Thoracic aorta (tissue), 2 donors: ENCODE measurements at places on chromosomes 6 and 20. TPM values are rescaled to one million over a fixed set of nuclear protein-coding genes. Genes with fewer than 3 reads are reported as not detected.

The DEFB115 gene
- not detected for total RNA-seq

DNA sequence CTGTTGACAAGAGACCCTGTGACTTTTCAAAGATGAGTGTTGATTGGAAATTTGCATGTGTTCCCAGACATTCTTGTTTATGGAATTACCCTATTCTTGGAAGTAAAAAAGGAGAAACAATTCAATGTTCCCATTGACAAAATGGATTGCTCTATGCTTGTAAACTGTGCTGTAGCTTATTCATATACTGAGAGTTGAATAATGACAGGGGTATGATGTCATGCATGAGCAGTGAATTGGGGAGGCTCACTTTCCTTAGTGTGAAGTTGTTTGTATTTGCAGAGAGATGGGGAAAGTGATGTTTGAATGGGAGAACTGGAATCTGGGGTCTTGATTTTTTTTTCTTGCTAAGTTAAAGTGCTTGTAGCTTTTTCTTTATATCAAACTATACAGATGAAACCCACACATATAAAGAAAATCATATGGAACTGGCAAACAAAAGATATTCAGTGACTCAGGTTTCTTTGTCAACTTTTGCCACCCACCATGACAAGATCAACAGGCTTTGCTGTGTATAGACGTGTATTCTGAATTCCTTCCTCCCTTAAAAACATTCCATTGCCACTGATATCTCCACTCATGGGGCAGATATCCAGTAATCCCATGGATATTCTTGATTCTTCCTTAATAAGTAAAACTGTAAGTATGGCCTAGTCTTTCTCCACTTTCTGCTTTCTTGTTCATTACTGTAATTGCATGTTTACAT, 97.8 kb upstream of the JAG1 start:
- H3K27ac ChIP-seq, result no peak overlapping the region
- H3K4me3 ChIP-seq, result no peak overlapping the region
- H3K27me3 ChIP-seq, result no peaks in the 10 kb centered on the region

DNA sequence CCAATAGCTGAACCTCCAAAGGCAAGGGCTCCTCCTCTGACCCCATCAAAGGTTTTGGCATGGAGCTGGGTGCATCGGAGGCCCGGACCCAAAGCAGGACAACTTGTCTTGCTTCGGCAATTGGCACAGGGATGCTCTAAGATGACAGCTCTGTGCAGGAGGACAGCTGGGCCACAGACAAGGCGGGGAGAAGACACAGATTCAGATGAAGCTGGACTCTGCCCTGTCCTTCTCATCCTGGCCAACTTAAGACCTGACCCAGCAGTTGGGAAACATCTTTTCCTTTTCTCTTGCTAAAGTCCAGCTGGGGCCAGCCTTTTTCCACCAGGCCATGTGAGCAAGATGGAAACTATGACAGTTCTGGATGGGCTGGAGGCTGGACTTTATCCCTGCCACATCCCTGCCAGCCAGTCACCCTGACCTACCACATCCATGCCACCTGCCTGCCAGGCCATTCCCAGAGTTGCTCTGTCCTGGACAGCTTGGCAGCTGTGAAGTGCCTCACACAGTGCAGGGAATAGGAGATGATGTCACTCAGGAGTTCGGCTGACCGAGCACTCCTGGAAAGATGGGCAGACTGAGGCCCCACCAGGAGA, 12.7 kb upstream of the PSMF1 start:
- H3K27me3 ChIP-seq, result no peaks in the 10 kb centered on the region
- H3K27ac ChIP-seq, result no peak overlapping the region
- no peak for DNase-seq

DNA sequence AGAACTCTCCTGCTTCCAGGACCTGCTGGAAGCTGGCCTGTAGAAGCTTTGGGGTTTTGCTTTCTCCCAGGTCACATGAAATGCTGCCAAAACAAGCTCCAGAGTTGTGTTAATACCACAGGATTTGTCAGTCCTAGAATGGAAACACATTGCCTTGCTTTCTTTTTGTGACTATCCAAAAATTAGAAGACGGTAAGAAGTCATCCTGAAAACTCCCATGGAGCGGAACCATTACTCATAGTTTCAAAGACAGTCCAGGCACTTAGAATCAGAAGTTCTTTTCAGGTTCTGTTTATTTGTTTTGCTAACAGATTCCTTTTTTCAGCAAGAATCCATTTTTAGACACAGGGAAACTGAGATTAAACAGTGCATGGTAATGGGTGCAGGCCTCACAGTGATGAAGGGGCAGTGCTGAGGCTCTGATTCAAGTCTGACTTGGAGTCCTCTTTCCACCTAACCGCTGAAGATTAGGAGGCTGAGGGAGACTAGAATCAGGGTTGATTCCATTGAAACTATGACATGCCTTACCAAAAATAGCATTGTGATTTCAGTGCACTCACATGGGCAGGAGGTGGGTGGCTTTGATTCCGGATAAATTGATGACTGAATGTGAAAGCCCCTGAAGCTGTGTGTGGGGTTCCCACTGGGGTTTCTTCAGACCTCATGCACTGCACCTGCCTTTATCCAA, 72.2 kb upstream of the NAA20 start:
- DNase-seq, result no peak
- peaks cover 9% of the 10 kb centered on the region for H3K36me3 ChIP-seq
- H3K4me1 ChIP-seq, result peaks cover 28% of the 10 kb centered on the region
- H3K27me3 ChIP-seq, result no peaks in the 10 kb centered on the region

DNA sequence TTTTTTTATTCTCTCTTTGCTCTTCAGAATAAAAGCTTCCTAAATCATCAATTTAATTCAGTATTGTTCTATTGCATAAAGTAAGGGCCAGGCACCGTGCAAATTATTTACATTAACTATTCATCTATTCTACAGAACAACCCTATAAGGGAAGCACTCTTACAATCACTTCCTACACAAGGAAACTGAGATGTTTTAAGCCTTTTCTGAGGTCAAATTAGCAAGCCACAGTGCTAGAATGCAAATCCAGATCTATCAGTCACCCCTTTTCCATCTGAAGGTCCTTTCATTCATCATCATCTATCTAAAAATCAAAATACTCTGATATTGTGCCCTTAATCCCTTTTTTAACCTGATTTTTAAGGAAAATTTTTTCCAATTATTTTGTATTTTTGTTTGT, 31.2 kb downstream of the FRK start:
- H3K36me3 ChIP-seq, result no peaks in the 10 kb centered on the region
- H3K4me3 ChIP-seq, result no peak overlapping the region
- no peak for DNase-seq
- H3K4me1 ChIP-seq, result peaks cover 50% of the 10 kb centered on the region

GRCh38 chr6:130138909-130139242, 83.9 kb downstream of the SAMD3 start:
- no peaks in the 10 kb centered on the region for H3K27me3 ChIP-seq
- no peak overlapping the region for H3K4me3 ChIP-seq
- H3K27ac ChIP-seq, result no peak overlapping the region
- DNase-seq, result no peak
- peaks cover 4% of the 10 kb centered on the region for H3K36me3 ChIP-seq

GRCh38 chr6:23390221-23390620, 735.8 kb upstream of the NRSN1 start:
- H3K27ac ChIP-seq, result no peak overlapping the region
- H3K36me3 ChIP-seq, result no peaks in the 10 kb centered on the region
- H3K27me3 ChIP-seq, result no peaks in the 10 kb centered on the region
- H3K4me3 ChIP-seq, result no peak overlapping the region
